GM23248 (cell line): ENCODE measurements at places on chromosomes 1 and 21.

GRCh38 chr1:8122477-8123407, 96.6 kb upstream of the ERRFI1 start:
- no peak for DNase-seq

- peak; percentile 75 for DNase-seq
Observed at GRCh38 chr1:94773931-94774422, 46.2 kb upstream of the SLC44A3 start.

- no peak for DNase-seq
Observed at GRCh38 chr1:200908191-200908868, 13.6 kb downstream of the INAVA start.

- no peak for DNase-seq
Observed at GRCh38 chr1:56036479-56036878, 542.9 kb downstream of the PLPP3 start.

- no peak for DNase-seq
Observed at GRCh38 chr1:112006416-112007025, 17.1 kb upstream of the KCND3 start.

GRCh38 chr1:205791568-205792180, 16.4 kb upstream of the RAB29 start:
- DNase-seq = peak; percentile 75

DNA sequence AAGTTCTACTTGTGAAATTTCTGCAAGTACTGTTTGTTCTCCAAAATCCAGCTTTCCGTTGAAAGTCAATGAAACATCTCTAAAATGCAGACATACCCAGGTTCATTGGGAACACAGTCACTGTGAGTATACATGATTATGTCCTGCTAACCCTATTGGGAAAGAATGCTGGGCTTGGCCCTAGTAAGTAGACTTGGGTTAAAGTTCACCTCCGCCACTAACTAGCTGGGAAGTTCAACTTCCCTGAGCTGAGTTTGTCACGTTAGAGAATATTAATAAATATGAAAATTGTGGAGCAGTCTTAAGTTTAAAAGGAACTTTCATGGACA, 10.5 kb upstream of the PGD start:
- no peak for DNase-seq
